ENCODE measurements at places on chromosomes 13 and 19. TPM values are rescaled to one million over a fixed set of nuclear protein-coding genes. Genes with fewer than 3 reads are reported as not detected.

GRCh38 chr19:50817941-50818858, 5.4 kb downstream of the KLK1 start:
- DNase-seq = no peak

DNA sequence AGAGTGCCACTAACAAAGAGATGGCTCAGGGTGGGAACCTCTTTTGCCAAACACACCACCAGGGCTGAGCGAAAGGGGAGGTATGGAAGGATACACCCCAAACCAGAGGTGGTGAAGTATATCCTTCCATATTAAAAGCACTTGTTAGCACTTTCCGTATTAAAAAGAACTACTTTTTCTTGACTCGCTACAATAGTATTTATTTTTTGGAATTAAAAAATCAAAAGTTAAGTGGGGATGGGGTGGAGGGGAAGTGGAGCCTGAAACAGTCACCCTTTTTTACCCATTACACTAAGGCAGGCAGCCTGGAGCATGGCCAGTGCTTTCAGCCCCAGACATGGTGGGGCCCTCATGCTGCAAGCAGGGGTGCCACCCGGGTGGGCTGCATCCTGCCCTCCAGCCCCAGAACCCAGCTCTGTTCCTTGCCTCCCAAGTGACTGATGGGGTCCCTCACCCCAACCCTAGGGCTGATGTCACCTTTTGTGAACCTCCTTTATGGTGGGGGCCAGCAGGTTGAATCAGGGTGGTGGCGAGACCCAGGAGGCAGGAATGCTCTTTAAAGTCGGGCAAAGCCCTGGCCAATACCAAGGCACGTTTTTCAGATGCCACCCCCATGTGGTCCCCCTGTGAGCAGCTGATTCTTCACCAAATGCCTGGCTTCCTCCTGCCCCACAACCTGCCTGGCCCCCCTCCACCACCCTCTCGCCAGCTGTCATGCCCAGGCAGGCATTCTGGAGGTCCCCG, 31.0 kb downstream of the LYL1 start:
- DNase-seq = no peak

- DNase-seq = no peak
These were observed 89.0 kb downstream of the CDK8 start for GRCh38 chr13:26342898-26343297.

GRCh38 chr13:33471204-33471603, 185.6 kb upstream of the STARD13 start:
- no peak for DNase-seq

DNA sequence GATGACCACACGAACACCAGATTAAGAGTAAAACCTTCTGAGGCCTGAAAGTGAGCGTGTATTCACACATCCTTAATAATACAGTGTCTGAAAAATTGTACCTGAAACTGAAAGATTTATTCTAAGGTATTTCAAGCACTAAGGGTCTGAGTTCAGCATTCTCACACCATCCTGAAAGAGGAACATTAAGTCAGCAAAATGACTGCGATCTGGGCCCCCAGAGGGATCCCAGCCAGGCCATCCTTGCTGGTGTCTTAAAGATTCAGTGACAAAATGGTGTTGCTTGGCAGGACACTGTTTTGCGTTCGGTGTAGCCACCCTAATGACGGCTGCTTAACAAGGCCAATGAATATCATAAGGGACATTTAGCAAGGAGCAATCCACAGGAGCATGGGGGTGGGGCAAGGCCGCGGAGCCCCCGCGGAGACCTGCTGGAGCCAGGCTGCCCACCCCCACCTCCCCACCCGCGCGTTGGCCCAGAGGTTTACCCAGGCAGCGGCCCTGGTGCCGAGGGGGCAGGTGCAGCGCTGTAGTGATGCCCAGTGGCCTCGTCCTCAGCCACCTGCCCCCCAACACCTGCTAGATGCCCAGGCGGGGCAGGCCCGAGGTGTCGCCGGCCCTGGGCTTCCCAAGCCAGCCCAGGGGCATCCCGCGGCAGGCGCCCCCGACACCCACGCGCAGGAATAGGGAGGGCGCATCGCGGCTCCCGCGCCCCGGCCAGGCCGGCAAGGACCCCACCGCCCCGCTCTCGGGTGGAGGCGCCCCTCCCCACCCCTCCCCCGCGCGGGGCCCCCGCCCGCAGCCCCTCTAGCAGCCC, 742 bp downstream of the NALCN start:
- peak; percentile 82 for DNase-seq

GRCh38 chr13:37476874-37477273, 121.7 kb downstream of the POSTN start:
- no peak for DNase-seq

DNA sequence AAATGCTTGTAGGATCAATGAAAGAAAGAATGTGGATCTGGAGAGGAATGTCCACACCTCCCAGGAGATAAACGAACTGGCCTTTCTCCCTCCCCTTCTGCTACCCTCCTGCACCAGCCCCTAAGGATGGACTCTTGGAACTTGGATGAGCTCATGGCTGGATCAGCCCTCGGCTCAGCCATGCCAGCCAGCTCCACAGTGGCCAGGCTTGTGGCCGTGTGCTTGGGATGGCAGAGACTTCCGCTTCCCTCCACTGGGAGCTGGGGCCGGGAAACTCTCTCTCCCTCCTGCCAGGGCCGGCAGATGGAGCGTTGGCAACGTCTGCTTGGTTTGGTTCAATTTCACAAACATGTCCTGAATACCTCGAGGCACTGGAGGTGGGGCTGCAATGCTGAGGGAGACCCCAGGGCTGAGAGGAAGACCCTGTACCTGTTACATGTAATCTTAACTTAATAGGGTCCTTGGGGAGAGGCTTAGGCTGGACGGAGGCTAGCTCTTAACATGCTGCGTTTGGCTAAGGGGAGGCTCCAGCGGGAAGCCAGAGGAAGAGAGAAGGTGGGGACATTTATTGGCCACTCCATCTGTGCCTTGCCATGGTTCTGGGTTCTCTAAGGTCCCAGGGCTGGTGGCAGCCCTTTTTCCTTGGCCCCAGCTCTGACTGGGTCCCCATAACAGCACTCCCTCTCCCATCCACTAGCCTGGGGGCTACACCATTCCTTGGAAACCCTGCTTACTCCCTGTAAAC, 152.5 kb downstream of the IER2 start:
- no peak for DNase-seq

- no peak for DNase-seq
These were observed 33.0 kb downstream of the FGF9 start for GRCh38 chr13:21703846-21704245.

DNA sequence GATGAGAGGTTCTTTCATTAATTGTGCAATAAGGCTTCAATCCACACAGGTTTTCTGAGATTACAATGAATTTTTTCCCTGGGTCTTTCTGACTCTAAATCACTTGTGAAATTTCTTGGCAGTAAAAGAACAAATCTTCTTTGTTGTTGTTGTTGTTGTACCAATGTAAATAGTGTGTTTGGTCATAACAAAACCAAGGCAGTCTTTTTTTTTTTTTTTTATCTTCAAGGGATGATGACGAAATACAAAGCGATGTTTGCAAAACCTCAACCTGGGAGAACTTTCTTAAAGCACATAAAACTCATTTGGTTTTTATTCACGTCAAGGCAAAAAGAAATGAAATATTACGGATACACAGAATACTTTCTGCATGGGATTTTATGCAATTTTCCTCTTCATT, 462.0 kb downstream of the LIG4 start:
- no peak for DNase-seq

DNA sequence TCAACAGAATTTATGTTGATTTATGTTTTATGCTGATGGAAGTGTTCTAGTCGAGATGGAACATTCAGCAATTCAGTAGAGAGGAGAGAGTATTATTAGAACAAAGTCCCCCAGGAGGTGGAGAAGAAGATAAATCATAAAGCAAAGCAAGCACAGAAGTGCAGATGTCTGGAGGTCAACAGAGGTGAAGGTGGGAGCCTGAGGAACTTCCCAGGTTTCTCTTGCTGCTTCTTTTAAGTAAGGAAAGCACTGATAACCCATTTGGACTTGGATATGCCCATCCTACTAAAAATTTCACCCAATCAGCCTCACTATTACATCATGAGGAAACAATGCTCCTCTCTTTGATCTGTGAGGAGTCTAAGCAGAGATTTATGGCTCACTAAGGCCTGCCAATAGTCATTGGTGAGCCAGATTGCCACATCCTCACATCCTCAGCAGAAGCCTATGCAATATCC, 98.8 kb downstream of the EPSTI1 start:
- DNase-seq = no peak

DNA sequence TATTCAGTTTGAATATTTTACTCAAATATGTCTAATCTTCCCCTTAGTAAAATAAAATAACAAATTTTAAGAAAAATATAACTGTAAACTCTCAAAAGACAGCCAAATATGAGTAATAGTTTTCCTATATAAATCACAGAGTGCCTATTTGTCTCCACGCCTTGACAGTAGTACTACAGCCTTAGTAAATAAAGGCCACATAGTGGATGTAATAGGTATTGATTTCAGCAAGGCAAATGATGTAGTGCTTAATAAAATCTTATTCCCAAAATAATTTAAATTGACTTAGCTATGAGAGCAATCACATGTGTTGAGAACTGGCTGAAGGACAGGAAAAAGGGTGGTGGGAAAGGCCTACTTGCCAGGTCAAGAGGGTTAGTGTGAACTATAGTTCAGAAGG, 747.2 kb downstream of the OLFM4 start:
- DNase-seq = no peak

GRCh38 chr13:48251611-48252081, 18.6 kb downstream of the ITM2B start:
- DNase-seq = no peak

- DNase-seq = peak; percentile 70
These were observed 4.1 kb downstream of the NDUFA3 start for GRCh38 chr19:54106716-54107115.

GRCh38 chr19:2820112-2820702, 539 bp downstream of the ZNF554 start:
- DNase-seq = no peak

GRCh38 chr13:110329258-110329657, 22.2 kb downstream of the COL4A2 start:
- no peak for DNase-seq

GRCh38 chr13:35179494-35179893, 237.4 kb downstream of the NBEA start:
- no peak for DNase-seq

GRCh38 chr13:30466358-30466714, 600 bp upstream of the HMGB1 start:
- DNase-seq = no peak

DNA sequence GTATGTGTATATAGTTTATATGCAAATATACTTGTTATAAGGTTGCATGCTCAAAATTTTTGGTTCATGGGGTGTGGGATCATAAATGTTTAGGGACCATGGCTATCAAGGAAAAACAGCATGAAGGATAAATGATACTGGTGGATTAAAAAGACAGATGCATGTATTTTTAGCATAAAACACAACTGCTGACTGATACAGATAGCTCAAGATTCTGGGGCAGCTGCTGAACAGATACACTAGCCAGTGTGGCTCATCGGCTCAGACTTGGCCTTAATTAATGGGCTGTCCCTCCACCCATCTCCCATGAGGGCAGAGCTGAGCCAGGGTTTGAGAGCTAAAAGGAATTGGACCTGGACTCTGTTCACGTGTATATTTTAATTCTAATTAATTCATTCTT, 11.4 kb downstream of the ALOX5AP start:
- DNase-seq = no peak

- no peak for DNase-seq
These were observed 42.7 kb downstream of the INSR start for GRCh38 chr19:7251494-7251893.

- DNase-seq = no peak
These were observed 34.2 kb downstream of the ZNF787 start for GRCh38 chr19:56086671-56087430.

The KIR2DL3 gene
- not detected for total RNA-seq

The PEAK3 gene
- total RNA-seq = 0.38 TPM

The NBEA gene
- total RNA-seq = 9.7 TPM

The POU4F1 gene
- total RNA-seq = not detected

The HIPK4 gene
- total RNA-seq = 0.53 TPM

The EPSTI1 gene
- total RNA-seq = 3.8 TPM

The KBTBD7 gene
- total RNA-seq = 10.6 TPM

The ZNF44 gene
- 7.2 TPM for total RNA-seq

The NLRP5 gene
- total RNA-seq = not detected

The ZNF296 gene
- 0.12 TPM for total RNA-seq

The HTR2A gene
- 0.37 TPM for total RNA-seq

The LILRA1 gene
- total RNA-seq = not detected

The PRTN3 gene
- not detected for total RNA-seq

The ZNF490 gene
- 8.6 TPM for total RNA-seq

The ACP7 gene
- not detected for total RNA-seq

The BRME1 gene
- 2.9 TPM for total RNA-seq

Measured in chondrocyte (in vitro differentiated cells).